ENCODE measurements at places on chromosomes 7 and 10.

DNA sequence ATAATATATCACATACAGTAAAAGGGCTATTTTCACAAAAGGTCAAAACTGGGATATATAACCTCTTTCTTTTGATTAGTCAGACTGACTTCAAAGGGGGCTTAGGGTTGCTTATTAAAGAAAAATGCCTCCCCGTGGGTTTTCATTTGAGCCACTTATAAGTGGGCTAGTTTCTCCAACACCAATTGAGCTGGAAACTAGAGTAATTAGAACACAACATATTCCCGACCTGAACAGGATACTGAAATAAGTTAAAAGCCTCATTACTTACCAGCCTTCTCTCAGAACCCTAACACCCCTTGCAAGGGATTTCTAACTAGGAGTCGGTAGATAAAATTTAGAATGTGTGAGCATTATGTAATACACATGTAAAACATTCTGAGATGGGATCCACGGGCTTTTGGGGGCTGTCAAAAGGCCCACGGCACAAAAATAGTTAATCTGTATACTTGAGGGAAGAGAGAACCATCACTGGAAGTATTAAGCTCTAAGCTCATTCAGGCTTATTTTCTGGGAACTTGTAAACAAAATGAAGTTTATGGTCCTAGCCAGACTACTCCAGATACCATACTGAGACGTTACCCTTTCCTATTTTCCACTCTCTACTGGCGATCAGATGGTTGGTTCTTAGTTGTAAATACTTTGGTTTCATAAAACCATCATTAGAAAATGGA, 29.3 kb upstream of the KMT2E start:
- DNase-seq, result no peak

- no peak for DNase-seq
Measured at GRCh38 chr10:78672918-78673317, 395.8 kb upstream of the ZMIZ1 start.

- DNase-seq, result no peak
Measured at GRCh38 chr7:151840088-151840910, 36.6 kb downstream of the PRKAG2 start.

DNA sequence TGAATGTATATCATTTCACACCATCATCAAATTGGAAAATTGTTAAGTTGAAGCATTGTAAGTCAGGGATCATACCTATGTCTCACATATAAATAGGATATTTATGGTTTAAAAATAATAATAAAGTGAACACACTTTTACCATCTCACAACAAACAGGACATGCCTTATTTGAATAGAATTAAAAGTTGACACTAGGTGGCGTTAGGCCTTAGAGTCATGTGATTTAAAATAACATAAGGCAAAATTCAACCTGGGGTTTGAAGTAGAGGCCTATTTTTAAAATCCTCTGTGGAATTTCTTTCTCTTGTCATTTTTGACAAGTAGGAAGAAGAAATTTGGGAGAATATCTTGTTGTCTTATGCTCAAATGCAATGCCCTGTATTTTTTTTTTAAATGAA, 184.7 kb upstream of the PCDH15 start:
- no peak for DNase-seq

DNA sequence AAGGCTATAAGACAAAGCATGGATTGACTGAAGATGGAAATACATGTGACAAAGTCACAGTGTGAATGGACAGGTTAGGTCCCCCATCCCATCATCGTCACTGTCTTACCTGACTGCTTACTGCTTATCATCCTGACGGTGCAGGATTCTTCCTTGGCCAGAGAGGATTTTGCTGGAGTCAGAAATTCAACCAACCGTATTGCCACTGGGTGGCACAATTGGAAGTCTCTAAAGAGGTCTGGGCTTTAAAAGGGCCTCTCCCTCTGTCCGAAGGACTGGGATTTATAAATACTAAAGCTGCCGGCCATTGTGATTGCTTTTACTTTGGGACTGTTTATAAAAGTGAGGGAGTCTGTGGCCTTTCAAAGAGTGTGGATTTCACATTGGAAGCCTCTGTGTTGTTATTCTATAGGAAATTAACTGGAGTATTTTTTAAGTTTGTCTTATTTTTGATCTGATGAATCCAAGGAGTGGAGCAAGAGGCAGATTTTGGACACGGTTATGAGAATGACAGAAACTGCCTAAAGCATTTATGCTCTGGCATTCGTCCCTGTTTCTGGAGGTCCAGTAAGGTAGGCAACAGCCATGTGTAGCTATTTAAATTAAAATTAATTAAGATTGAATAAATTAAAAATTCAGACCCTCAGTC, 113.3 kb upstream of the CREB5 start:
- no peak for DNase-seq

DNA sequence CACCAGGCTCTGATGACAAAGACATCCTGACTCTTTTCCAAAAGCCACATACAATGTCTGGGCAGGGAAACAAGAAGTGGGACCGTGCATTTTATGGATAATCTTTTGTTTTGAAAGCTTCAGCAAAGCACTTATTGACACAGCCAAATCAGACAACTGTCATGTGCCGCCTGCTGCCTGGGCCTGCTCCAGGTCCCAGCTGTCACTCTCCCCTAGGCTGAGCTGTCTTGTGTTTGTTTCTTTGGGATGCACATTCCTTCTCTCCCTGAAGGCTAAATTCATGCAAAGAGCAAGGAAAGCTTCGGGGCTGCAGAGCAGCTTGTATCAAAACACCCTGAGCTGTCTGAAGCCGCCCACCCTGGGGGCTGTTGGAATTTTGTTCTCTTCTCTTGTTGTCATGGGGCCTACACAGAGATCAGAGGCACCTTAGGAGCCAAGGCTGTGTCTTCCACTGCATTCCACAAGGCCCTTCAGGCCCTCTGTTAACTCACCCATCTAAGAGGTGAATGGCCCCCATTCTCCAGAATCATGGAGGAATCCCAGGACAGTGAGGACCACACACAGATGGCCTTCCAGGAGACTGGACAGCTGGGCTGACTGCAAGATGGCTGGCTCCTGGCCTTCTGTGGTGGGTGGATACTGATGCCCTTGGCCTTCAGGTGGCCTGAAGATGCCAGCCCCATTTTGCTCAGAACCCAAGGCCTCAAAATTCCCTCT, 17.8 kb upstream of the SLC18A2 start:
- no peak for DNase-seq
